ENCODE measurements at places on chromosomes 2 and 18.

GRCh38 chr2:137769406-137769805, 194.9 kb upstream of the HNMT start:
- no peak for DNase-seq

DNA sequence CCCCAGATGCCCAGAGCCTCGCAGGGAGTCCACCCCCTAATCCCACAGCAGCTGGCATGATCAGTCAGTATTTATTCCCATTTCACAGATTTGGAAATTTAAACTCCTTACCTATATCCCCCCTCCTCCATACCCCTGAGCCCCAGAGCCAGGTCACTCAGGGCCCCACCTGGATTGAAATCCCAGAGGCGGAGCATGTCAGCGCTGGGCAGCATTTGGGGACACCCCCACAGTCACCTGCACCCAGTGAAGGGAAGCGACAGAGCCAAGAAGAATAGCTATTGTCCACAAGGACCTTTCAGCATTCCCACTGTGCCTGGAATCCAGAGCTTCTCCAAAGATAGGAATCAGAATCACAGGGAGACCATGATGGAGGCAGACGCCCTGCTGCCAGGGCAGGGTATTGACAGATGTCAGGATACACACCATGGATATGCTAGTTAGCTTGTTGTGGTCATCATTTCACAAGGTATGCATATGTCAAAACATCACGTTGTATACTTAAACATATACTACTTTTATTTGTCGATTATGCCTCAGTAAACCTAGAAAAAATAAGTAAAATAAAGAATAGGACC, 968 bp upstream of the ASTL start:
- no peak for DNase-seq

DNA sequence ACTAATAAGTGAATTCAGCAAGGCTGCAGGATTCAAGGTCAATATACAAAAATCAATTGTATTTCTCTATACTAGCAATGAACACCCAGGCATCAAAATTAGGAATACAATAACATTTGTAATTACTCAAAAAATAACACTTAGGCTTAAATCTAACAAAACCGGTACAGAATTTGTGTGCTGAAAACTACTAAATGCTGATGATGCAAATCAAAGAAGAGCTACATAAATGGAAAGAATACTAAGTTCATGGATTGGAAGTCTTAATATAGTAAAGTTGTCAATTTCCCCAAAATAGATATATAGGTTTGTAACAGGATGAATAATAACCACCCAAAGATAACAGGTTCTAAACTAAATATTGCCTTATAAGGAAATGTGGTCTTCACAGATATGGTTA, 286.5 kb downstream of the ALK start:
- no peak for DNase-seq

DNA sequence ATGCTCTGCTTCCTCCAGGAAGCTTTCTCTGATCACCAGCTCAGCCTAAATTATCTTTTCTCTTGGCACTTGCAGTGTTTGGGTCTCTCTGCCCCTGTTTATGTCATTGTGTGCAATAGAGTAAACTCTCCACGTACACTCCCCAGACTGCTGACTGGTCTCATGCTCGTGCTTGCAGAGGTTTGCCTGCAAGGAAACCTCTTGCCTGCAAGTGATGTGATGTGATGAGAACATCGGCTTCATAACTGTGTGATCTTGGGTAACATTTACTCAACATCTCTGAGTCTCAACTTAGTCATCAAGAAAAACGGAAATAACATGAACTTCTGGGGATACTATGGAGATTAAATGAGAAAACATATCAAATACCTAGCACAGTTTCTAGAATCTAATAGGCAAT, 92.3 kb downstream of the BIN1 start:
- no peak for DNase-seq

DNA sequence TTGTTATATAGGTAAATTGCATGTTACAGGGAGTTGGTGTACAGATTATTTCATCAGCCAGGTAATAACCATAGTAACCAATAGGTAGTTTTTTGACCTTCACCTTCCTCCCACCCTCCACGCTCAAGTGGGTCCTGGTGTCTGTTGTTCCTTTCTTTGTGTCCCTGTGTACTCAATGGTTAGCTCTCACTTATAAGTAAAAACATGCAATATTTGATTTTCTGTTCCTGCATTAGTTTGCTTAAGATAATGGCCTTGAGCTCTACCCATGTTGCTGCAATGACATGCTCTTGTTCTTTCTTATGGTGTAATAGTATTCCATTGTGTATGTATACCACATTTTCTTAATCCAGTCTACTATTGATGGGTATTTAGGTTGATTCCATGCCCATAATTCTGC, 233.7 kb upstream of the EPC2 start:
- no peak for DNase-seq

DNA sequence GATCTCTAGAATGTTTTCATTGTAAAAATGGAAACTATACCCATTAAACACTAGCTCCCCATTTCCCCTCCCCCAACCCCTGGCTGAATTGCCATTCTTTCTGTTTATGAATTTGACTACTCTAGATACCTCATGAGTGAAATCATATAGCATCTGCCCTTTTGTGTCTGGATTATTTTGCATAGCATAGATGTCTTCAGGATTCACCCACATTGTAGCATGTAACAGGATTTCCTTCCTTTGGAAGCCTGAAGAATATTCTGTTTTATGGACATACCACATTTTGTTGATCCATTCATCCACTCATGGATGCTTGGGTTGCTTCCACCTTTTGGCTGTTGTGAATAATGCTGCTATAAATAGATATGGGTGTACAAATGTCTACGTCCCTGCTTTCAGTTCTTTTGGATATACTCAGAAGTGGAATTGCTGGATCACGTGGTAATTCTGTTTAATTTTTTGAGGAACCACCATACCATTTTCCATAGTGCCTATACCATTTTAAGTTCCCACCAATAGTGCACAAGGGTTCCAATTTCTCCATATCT, 7.7 kb upstream of the ASB1 start:
- DNase-seq: no peak

GRCh38 chr2:191209340-191209739, 35.9 kb upstream of the MYO1B start:
- no peak for DNase-seq

DNA sequence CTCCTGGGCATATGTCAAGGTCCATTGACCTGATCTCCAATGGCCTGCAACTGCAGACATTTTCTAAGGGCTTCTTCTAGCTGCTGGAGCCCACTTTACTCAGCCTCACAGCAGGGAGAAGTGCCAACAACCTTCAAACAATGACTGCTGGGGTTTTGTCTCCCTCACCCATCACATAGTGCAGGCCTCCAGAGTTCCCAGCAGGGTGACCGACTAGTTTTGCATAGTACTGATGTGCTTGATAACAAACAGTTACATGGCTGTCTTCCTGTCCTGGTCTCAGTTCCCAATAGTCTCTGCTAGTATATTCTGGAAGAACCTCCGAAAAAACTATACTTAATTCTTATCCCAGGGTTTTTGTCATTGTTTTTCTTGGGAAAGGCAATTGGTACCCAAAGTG, 10.4 kb upstream of the NETO1 start:
- DNase-seq: no peak

DNA sequence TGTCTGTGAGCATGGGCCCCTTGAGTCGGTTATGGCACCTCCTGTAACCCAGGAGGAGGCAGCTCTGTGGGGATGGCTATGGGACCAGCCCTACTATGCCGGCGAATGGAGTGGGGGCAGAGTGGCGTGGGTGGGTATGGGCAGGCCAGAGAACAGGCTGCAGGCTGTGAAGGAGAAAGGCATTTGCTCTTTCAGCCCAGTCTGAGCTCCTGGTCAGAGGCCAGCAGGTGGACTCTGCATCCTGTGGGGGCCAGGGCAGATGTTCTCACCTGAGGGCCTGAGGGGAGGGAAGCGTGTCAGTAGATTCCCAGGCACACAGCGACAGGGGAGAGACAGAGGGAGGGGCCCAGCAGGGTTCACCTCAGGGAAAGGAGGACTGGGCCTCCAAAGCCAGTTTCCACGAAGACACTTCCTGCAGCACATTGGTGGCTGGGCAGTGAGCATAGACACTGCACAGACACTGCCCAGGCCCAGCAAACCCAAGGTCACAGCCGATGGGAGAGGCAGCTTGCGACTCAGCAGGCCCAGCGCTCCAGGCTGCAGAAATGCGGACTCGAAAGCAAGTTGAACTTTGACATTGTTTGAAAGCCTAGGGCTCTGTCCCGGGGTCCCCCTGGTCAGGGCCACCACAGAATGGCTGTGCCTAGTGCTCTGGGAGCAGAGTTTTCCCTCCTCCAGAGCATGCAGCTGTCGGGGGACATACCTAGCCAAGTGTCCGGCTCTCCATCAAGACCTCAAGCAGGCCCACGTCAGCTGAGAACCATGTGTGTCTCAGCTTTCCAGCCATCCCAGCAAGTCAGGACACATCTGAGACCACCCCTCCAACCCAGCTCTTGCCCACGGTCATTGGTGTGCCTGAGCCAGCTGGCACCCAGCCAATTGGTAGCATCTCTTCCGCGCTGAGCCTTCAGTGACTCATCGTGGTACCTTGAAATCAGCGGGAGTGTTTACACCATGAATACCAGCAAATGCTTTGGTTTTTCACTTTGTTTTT, 53.8 kb downstream of the TGOLN2 start:
- peak; percentile 35 for DNase-seq

- DNase-seq: no peak
These were observed 93.5 kb downstream of the TNS1 start for GRCh38 chr2:217909156-217909820.

- no peak for DNase-seq
These were observed 15.5 kb downstream of the MRPS5 start for GRCh38 chr2:95106081-95106480.

DNA sequence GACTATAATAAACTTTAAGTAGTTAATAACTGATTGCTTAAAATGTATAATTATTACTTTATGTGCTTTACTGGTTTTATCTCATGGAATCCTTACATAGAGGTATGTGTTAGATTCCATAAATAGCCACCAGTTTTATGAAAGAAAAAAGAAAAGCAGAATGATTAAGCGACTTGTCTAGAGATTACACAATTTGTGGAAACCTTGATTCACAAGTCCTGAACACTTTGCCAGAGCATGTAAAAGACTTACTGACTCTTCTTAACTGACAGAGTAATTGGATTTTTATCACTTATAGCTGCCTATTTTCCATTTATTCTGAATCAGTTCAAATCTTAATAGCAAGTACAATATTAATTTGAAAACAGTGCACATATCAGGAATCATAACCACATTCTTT, 448.7 kb upstream of the NETO1 start:
- no peak for DNase-seq

DNA sequence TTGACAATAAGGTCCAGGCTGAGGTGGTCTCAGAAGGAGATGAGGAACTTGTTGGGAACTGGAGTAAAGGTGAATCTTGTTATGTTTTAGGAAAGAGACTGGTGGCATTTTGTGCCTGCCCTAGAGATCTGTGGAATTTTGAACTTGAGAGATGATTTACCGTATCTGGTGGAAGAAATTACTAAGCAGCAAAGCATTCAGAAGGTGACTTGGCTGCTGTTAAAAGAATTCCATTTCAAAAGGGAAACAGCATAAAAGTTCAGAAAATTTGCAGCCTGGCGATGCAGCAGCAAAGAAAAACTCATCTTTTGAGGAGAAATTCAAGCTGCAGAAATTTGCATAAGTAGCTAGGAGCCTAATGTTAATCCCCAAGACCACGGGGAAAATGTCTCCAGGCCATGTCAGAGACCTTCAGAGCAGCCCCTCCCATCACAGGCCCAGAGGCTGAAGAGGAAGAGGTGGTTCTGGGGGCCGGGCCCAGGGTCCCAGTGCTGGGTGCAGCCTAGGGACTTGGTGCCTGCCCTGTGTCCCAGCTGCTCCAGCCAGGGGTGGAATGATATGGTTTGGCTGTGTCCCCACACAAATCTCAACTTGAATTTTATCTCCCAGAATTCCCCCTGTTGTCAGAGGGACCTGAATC, 73.5 kb downstream of the FIGN start:
- no peak for DNase-seq

GRCh38 chr2:113054066-113054465, 1.4 kb upstream of the IL36B start:
- DNase-seq: no peak

GRCh38 chr2:144518748-144519596, 947 bp downstream of the ZEB2 start:
- DNase-seq: peak; percentile 44

- DNase-seq: no peak
These were observed 614.0 kb upstream of the CRIM1 start for GRCh38 chr2:35741556-35741955.

DNA sequence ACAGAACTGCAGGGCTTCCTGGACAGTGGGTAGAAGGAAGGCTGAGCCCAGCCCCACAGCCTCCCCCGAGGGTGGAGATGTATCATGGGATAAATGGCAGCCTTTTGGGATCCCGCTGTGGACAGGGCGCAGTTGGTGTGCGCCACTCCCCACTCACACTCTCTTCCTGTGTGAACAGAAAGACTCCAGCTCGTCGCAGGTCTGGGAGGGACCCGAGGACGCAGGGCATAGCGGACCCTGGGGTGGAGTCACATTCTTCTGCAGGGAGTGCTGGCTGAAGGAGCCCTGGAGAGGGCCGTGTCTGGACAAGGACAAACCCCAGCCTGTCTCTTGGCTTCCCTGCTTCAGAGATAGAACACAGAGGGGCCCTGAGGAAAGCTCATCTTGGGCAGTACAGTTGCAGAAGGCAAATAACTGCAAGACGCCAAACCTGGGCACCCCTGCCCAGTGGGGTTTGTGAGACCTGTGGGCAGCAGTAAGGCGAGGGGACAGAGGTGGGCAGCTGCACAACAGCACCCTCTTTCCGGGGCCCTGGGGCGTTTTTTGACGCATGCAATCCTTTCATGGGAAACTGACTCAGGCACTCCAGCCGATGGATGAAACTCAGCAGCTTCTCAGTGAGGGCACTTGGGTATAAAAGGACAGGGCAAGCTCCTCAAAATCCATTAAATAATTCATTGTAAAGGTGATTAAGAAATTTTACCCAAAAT, 101.9 kb downstream of the USP40 start:
- DNase-seq: no peak

DNA sequence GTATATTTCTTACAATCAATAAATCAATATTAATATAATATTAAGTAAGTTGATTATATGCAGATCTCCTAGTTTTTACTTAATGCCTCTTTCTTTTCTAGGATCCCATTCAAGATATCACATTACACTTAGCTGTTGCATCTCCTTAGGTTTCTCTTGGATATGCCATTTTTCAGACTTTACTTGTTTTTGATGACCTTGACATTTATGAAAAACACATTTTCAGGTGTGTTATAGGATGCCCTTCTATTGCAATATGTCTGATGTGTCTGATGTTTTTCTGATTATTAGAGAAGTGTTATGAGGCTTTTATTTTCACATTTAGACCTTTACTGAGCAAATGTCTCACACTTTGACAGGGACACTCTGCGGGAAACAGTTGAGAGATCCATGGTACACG, 933.6 kb upstream of the CNTNAP5 start:
- DNase-seq: no peak

- no peak for DNase-seq
These were observed 4.5 kb upstream of the RND3 start for GRCh38 chr2:150491943-150492342.

- peak; percentile 46 for DNase-seq
These were observed 70.1 kb downstream of the QPCT start for GRCh38 chr2:37414470-37414949.
